Transverse colon (tissue), 4 donors: ENCODE measurements at places on chromosomes 7 and 10. TPM values are rescaled to one million over a fixed set of nuclear protein-coding genes. Genes with fewer than 3 reads are reported as not detected.

The CC2D2B gene
- total RNA-seq = 1.6 TPM

- no peak for DNase-seq
These were observed 10.0 kb upstream of the LRRC4 start for GRCh38 chr7:128041203-128041602.

The CUEDC2 gene
- total RNA-seq = 32.8 TPM

- peak; percentile 80 for DNase-seq
These were observed 11.4 kb downstream of the SERPINE1 start for GRCh38 chr7:101138213-101138870.

- DNase-seq = peak; percentile 10
These were observed 350.0 kb downstream of the CRPPA start for GRCh38 chr7:16071246-16071857.

GRCh38 chr10:14123139-14123538 lies 207.6 kb downstream of the FRMD4A start:
- DNase-seq = no peak
